Mesothelial cell of epicardium (in vitro differentiated cells): ENCODE measurements at places on chromosomes 5 and 9.

- DNase-seq = no peak
These were observed 9.5 kb upstream of the COMMD10 start for GRCh38 chr5:116075191-116075831.

DNA sequence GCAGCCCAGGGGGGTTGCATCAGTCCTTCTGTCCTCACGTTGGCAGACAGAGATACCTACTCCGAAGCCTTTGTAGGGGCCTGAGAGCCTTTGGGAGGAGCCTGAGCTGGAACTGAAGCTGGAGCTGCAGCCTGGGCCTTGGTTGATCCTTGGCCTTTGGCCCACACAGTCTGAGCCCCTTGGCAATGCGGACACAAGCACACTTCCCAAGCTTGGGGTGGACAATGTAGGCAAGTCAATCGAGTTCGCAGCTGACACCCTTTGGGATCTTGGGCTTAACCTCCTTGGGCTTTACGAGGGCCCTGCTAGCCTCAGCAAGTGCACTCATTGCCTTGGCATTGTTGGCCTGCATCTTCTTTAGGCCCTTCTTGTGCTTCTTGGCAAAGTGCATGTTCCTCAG is 5.9 kb downstream of the CSNK1A1 start:
- DNase-seq = no peak

GRCh38 chr5:168878135-168878745 is 299.1 kb upstream of the PANK3 start:
- no peak for DNase-seq

DNA sequence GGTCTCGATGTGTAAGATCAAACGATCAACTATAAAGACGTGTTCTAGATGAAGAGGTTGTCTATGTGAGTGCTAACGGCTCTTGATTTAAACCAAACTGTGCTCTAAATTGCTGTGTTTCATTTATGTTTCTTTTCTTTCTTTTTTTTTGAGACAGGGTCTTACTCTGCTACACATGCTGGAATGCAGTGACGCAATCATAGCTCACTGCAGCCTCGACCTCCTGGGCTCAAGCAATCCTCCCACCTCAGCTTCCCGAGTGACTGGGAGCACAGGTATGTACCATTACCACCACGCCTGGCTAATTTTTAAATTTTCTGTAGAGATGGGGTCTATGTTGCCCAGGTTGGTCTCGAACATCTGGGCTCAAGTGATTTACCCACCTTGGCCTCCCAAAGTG is 24.0 kb upstream of the RNF130 start:
- no peak for DNase-seq

DNA sequence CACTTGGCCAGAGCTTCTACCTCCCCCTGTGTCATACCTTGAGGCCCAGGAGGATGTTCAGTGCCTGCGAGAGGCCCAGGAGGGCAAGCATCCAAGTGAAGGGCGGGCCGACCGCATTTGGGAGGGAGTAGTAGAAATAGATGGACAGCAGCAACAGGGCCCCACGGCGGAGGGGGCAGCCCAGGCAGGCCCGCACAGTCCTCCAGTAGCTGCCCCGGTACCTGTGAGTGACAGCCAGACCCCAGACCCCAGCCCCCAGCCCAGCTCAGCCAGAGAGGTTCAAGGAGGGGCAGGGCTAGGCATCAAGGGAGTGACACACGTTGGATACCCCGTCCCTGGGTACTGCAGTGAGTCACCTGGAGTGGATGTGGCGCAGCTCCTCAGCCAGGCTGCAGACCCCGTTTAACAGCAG is 1.4 kb downstream of the STING1 start:
- DNase-seq = no peak

DNA sequence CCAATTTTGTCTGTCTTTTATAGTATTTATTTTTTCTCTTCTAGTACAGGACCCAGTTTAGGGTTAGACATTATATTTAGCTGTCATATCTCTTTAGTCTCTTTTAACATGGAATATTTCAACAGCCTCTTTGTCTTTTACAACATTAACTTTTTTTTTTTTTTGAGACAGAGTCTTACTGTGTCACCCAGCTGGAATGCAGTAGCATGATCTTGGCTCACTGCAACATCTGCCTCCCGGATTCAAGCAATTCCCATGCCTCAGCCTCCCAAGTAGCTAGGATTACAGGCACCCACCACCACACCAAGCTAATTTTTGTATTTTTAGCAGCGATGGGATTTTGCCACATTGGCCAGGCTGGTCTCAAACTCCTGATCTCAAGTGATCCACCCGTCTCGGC is 90.1 kb downstream of the ADAMTS6 start:
- DNase-seq = no peak

DNA sequence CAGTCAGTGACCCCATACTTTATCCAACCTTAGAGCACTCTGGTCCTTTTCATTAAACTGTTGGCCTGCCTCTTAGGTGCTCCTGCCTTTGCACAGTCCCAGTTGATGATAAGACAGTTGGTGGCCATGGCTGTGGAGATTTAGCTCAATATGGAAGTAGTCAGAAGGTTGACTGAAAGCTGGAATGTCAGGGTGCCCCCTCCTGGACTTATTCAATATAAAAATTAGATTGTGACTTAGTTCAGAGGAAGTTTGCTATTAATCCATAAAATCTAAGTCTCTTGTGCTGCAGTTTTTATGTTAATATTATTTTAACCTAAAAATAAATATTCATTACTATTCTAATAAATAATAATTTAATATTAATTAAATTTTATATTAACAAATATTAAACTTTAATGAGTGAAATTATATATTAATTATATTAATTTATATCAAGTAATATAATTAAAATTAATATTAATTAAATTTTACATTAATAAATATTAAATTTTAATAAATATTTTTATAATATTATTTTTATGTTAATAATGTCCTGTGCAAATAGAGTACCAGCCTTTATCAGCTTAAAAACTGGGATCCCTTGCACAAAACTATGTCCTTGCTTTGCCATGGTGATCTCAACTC is 77.7 kb upstream of the ADAMTSL1 start:
- DNase-seq = no peak

DNA sequence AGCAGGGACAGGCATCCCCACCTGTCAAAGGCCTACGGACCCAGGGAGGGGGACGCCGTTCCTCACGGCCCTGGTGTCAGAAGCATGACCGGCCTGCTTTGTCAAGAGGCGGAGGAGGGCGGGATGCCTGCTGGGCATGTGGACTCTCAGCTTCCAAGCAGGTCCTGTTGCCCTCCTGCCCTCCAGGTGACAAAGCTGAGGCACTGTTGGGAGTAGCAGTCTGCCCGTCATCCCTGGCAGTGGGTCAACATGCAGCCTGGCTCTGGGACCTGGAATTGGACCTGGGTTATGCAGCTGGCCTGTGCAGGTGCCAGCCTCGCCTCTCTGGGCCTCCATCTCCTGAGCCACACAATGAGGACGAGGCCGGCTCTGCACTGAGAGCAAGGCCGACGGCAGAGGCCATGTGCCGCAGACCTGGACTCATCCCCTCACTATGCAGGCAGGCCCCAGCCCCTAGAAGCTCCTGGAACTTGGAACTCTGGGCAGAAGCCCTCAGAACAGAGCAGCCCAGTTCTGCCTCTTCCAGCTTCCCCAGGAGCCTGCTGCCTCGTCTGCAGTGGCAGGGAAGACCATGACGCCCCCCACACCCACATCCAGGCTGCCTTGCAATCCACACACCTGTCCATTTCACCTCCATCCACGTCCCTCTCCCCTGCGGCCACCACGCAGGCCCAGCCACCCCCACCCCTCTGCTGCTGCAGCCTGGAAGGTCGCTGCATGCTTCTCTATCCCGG is 20.8 kb upstream of the FCN1 start:
- no peak for DNase-seq

DNA sequence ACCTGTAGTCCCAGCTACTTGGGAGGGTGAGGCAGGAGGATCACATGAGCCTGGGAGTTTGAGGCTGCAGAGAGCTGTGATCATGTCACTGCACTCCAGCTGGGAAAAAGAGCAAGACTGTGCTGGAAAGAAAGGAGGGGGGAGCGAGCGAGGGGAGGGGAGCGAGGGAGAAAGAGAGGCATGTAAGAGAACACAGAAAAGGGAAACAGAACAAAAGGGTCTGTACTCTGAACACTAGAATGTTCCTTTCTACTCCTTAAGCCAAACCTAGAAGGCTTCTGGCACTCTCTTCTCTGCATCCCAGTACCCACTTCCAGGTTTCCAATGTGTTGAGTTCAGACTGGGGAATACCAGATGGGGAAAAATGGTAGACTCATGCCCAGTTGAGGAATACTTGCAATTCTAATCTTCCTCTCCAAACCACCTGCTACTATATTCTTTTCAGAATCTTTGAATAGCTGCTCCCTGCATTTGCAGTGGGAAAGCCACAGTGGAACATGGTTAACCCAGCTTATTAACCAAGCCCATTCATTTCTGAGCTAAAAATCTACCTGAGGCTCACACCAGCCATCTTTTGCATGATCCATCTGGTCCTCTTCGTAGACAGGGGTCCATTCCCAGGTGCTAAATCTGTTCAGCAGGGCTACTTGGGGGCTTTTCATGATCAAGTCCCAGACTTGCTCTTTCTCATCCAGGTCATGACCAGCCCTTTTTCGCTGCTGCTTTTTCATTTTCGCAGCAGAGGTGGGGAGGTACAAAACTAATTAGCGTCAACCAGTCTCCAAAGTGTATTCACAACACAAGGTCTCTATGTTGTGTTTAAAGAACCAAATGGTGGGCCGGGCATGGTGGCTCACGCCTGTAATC is 34.9 kb downstream of the SEMA4D start:
- DNase-seq = no peak

GRCh38 chr5:59134471-59135163 is 551.7 kb downstream of the RAB3C start:
- DNase-seq = no peak

GRCh38 chr9:78369639-78370219 is 72.8 kb downstream of the PSAT1 start:
- peak; percentile 40 for DNase-seq

DNA sequence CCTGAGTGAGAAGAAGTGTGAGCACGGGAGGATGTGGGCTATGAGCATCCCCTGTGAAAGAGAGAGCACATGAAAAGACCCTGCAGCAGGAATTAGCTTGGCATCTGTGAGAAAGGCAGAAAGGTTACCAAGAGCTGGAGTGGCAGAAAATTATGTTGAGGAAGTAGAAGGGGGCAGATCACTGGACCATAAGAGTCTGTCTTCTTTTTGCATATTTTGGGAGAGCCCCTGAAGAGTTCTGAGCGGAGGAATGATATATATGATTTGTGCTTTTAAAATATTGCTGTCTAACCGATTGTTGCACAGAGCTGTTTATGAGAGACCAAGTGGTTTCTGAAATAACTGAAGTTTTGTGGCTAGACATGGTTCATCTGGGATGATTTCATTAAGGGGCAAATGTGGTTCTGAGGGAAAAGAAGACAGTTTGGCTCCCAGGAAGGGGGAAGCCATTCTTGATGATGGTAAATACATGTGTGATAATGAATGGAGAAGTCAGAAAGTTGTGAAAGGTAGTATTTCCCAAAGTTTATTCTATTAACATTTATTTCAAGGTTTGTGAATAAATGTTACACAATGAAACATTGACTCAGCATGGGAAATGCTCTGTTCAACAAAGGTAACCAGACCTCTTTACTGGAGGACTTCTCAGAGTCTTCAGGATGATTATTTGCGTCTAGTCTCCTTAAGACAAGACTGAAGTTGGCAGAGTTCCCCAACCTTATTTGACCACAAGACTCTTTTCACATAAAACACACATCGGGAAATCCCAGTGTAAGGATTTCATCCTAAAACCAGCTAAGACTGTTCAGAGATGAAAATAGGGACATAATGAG is 31.5 kb upstream of the ADRB2 start:
- DNase-seq = no peak

- no peak for DNase-seq
These were observed 7.7 kb downstream of the AOPEP start for GRCh38 chr9:94734054-94734754.

- DNase-seq = no peak
These were observed 55.7 kb upstream of the FANCC start for GRCh38 chr9:95373069-95373681.

GRCh38 chr5:131795879-131796792 is 681 bp downstream of the FNIP1 start:
- peak; percentile 30 for DNase-seq

DNA sequence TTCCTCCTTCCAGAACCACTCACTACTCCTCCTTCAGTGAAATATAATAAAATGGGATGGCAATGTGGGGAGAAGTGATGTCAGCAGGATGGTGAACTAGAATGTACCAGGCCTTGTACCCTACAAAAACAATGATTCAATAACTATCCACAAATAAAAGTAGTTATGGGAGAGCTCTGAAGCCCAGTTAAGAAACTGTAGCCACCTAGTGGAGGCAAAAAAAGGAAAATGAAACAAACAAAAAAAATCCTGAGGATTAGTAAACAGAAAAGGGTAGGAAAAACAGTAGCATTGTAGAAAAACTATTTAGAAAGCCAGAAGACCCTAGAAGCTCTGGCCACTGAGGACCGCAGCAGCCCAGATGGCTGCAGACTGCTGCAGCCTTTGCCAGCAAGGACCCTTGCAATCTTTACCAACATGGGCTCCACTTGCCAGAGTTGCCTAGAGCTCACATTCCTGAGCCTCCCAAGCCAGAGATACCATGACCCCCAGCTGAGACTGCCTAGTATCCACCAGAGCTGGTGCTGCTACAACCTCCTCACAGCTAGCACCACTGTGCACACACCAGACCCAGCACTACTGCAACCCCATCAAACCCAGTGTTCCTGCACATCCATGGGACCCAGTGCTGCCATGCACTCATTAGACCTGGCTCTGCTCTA is 259.7 kb upstream of the MSX2 start:
- no peak for DNase-seq

- peak; percentile 34 for DNase-seq
These were observed 121.6 kb downstream of the FBXL17 start for GRCh38 chr5:108260117-108260857.

GRCh38 chr9:21027295-21027694 is 4.1 kb downstream of the HACD4 start:
- DNase-seq = no peak

DNA sequence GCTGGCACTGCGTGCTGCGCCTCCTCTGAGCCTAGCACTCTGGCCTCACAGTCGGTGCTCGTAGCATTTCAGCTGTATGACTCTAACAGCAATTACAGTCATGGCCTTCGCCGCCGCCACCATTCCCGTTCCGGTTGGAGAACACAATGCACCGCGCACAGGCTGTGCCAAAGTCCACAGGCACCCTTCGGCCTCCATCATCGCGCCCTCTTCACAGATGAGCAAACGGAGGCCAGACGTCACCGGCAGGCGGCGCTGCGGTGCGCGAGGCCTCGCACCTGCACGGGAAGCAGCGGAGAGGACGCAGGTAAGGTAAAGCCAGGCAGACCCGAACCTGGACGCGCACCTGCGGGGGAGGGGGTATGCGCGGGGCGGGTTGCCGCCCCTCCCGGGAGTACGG is 128.9 kb downstream of the BARX1 start:
- no peak for DNase-seq
